ENCODE measurements at places on chromosomes 6 and 20.

DNA sequence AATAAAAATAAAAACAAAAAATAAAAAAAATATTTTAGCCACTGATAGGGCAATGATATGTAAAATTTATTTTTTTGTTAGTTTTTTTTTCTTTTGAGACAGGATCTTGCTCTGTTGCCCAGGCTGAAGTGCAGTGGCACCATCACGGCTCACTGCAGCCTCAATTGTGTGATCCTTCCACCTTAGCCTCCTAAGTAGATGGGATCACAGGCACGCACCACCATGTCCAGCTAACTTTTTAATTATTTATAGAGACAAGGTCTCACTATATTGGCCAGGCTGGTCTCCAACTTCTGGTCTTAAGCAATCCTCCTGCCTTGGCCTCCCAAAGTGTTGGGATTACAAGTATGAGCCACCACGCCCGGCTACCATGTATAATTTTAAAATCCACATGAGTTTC, 59.4 kb downstream of the RIOK1 start:
- no peak for DNase-seq

GRCh38 chr20:58877050-58877975, 24.8 kb downstream of the GNAS start:
- DNase-seq = no peak

DNA sequence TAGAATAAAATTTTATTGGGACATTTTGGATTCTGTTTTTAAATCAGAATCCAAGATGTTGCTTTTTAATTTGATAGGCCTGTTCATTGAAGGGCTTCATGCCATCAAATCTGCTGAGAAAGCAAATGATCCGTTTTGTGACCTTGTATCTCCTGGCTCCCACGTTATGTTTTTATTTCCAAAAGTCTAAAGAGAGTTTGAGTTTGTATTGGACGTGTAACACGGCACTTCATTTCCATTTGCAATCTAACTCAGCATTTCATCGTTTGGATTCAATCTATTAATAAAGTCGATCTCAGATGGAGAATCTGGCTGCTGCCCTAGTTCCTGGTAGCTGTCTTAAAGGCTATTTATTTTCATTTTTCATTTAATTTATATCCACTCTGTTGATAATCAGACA, 17.0 kb downstream of the KIF25 start:
- DNase-seq = no peak

DNA sequence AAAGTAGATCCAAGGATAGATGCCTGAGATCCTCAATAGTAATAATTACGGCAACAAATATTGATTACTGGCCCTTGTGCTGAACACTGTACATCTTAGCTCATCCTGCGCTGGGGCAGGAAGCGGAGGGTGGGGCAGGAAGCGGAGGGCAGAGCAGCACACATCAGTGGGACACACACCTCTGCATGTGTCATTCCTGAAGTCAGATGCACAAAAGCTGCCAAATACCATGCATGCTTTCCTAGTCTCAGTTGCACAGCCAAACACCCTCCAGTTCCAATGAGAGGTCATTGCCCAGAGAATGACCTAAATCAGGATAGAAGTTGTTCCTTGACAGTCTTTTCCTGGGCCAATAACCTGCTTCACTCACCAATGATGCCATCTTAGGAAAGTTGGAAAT, 74.4 kb upstream of the FOXC1 start:
- no peak for DNase-seq

DNA sequence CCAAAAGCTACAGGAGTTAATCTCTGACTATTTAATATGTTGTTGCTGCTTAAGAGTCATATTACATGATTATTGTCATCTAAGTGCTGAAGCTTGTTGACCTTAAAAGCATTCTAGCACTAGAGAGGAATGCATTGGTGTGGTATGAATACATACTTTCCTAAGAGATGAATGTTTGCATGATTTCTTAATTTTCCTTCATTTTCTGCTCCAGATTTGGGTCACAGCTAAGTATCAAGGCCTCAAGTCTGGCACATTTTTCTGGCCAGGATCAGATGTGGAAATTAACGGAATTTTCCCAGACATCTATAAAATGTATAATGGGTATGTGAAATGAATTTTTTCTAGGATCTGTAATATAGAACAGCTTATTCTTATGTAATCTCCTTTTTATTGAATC, 53.6 kb downstream of the ENPP1 start:
- no peak for DNase-seq

DNA sequence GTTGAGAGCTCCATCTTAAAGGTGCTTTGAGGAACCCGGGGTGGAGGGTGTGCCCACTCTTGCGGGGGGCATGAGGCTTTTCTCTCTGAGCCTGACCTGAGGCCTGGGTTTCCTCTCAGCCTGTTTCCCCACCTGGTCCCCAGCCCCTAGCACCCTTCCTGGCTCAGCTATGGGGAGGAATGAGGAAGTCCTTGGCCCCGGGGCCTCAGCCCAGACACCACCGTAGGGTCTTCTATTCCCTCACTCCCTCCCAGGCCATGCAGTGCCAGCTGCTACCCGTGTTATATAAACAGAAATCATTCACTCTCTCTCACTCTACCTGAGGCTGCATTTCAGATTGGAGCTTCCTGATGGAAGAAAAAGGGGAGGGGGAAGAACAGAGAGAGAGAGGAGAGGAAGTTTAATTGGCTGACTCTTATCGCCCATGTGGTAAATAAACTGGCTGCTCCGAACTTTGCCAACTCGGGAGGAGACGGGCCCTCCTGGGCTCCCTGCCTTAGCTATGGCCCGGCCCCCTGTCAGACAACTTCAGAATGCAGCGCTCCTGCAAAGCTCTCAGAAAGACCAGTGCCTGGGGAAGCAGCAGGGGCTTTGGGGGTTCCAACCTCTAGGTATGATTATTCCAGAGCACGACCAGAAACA, 2.8 kb downstream of the CDH22 start:
- DNase-seq = no peak

GRCh38 chr20:14960831-14961230, 623.4 kb upstream of the FLRT3 start:
- no peak for DNase-seq

Data from KBM-7 (cell line).